ENCODE measurements at places on chromosomes 2 and 18.

DNA sequence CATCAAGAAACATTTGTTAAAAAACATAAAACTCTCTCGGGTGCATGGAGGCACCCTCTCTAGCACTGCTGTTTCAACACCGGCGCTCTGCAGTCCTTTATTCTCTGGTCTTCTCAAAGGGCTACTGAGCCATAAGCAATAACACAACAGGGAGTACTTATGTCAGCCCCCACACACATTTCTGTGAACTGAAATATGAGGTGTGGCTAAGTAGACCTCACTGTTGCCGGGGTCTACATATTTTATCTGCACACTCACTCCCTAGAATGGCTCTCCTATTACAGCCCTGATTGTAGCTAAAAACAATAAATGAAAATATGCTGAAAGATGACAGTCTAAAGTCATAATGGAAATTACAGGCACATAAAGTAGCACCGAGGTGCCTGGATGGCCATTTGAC, 235.1 kb downstream of the GRB14 start:
- no peak for DNase-seq

GRCh38 chr18:49681387-49681786, 119.5 kb downstream of the LIPG start:
- no peak for DNase-seq

DNA sequence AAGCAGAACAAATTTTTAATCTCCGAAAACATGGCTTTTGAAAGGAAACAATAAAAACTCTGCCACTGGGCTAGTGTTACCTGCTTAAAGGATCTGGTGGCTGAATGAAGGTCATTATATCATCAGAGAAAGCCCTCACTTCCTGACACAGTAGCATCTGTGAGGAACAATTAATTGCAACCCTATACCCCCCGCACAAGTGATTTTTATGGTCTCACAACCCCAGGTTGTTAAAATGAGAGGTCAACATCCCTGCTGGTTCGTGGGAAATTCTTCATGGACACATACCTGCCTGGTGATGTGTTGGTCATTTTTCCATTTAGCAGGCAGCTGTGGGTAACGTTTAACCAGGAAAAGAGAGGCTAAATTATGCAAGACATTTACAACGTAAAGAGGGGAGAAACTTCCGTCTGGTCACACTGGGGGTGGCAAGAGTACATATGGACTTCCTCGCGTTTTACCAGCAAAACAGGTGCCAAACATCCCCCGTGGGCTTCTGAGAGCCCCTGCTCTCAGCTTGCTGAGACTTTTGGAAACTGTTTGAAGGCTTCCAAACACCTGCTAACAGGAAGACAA, 29.2 kb downstream of the NIFK start:
- DNase-seq, result no peak

DNA sequence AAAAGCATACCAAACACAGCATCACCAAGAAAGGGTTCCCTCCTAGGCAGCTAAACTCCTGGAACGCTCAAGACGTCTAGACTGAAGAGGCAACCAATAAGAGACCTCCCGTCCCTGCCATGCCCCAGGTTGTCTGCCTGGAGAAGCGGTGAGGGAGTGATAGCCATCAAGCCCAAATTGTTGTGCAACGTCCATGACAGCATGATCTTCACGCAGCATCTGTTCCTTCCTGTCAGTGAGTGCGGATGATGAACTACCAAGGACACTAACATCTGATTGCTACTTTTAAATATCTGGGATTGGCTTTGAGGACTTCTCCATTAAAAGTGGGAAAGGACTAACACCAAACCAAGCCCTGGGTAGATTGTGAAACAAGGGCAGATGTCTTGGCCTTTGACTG, 149.7 kb downstream of the TXNL1 start:
- no peak for DNase-seq

DNA sequence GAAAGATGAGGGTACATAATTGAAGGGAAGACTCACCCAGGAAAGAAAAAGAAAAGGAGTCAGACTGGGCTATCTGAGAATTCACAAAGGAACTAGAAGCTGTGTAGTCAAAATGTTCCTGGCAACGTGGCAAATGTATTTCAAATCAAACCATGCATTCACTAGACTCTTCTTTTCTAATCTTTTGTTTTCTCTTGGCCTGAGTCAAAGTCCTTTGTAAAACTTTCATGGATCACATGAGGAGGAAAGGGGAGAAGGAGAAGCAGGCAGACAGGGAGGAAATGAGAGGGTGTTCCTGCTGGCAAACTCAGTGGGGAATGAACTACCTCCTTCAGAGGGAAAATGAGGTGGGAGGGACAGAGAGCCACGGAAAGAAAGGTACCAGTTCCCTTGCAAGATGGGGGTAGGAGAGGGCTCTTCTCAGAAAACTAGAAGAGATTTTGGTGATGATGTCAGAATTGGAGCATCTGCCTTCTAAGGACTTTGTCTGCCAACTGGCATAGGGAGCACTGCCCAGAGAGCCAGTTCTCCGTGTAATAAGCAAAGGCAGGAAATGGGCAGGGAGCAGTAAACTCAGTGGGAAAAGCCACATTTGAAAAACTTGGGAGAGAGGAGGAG, 51.4 kb downstream of the SLC8A1 start:
- DNase-seq, result no peak

DNA sequence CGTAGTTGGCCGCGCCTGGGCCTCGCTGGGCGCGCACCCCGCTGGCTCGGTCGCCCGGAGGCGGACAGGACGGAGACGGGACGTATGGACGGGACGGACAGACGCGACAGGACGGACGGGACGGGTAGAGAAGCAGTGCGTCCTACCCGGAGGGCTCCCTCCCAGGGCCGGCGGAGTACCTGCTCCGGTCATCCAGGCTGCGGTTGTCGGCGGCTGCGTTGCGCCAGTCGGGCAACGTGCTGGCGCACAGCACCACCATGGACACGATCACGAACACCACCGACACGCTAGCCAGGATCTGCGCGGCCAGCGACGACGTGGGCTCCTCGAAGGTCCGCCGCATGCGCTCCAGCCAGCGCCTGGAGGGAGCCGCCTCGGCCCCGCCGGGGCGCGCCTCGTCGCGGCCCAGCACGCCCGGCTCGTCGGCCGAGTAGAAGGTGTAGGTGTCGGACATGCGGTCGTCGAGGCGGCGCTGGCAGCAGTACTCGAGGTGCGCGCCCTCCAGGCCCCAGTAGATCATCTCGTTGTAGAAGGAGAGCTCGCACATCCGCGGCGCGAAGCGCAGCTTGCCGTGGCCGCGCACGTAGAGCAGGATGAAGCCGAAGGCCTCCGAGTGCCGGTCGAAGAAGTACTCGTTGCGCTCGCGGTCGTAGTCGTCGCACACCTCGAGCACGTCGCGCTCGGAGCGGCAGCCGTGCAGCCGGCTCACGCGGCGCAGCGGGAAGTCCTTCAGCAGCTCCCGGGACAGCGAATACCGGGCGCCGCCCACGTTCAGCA, 903 bp downstream of the KCNG3 start:
- DNase-seq, result no peak

GRCh38 chr18:35662293-35663062, 80.9 kb downstream of the GALNT1 start:
- no peak for DNase-seq

GRCh38 chr2:30147196-30147714, 448 bp downstream of the YPEL5 start:
- no peak for DNase-seq

DNA sequence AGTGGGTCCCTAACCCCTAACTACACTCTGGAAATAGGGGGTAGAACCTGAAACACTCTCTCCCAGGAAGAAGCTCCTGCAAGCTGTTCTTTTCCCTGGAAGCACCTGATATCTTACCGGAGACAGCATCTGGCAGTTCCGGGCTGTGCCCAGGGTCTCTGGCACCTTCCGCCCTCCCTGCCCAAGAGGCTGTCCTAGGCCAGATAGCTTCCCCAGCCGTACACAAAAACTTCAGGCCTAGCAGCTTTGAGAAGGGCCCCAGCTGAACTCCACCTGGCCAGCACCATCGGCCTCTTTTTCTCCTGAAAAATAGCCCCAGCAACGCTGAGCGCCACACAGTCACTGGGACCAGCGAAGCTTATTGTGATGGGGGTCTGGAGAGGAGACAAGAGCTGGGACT, 9.7 kb downstream of the OSR1 start:
- DNase-seq, result no peak

DNA sequence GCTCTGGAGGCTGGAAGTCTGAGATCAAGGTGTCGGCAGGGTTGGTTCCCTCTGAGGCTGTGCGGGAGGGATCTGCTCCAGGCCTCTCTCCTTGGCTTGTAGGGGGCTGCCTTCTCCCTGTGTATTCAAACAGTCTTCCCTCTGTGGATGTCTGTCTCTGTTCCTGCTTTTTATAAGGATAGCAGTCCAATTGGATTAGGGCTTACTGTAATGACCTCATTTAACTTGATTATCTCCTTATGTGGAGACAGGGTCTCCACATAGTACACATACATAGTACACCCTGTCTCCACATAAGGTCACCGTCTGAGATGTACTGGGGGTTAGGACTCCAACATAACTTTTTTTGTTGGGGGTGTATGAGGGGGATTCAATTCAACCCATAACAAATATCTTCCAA, 30.5 kb downstream of the TCF7L1 start:
- DNase-seq, result no peak

DNA sequence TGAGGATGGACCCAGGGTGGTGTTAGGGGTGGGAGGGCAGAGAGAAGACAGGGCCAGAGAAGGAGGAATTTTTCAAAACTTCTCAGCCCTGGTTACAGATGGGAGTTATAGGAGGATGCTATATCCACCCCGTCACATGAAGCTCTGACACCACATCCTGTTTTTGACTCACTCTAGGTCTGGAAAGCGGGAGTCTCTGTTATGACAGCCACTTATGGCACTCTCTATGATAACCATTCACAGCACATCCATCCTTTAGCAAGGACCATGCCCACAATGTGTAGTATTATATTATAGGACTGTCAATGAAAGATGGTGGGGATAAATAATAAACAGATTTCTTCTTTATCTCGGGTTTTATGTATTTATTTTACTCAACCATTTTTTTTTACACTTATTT, 461.2 kb downstream of the CDH2 start:
- DNase-seq, result no peak

DNA sequence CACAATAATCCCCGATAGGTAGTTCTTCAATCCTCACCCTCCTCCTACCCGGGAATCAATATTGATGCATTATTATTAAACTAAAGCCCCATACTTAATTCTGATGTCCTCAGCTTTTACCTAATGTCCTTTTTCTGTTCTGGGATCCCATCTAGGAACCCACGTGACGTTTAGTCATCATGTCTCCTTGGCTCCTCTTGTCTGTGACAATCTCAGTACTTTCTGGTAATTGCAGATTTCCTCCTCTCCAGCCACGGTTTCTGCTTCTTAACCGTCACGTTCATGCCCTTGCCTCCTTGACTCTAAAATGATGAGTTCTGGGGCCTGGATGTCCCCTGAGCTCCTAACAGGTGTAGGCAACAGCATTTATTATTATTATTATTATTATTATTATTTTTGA, 2.9 kb upstream of the DGKD start:
- DNase-seq, result no peak

DNA sequence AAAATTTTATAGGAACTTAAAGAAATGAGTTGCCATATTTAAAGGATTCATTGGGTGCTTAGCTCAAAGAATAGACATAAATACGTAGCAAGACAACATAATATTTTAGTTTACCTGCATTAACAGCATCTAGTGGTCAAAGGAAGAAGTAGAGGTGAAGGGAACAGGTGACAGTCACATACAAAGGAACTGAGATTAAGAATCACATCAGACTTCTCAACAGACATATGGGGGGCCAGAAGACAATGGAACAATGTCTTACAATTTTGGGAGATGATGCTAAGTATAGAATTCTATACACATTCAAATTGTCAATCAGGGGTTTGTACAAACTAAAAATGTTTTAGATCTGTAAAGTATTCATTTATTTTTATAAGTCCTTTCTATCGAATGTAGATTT, 38.6 kb upstream of the CCDC102B start:
- DNase-seq, result no peak

DNA sequence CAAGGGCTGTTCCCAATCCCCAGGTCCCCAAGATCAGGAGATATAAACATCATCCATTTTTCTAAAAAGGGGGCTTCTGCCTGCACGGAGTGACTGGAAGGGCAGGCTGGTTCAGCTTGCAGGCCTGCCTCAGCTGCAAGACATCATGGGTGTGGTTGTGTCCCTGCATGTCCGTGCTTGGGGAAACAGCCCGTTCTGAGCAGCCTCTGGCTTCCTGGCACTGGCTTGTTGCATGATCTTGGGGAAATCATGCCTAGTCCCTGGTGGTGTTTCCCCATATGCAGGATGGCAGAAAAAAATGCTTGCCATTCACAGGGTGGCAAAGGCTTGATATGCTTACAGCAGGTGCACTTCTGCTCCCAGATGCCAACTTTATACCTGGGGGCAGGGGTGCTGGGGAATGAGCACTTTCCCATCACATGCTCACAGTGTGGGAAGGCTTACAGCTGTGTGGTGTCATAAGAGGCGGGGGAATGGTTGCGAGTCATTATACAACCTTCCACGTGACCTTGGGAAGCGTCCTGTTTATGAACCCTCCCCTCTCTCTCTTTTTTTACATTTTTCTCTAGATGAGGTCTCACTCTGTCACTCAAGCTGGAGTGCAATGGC, 7.2 kb downstream of the PCARE start:
- no peak for DNase-seq

DNA sequence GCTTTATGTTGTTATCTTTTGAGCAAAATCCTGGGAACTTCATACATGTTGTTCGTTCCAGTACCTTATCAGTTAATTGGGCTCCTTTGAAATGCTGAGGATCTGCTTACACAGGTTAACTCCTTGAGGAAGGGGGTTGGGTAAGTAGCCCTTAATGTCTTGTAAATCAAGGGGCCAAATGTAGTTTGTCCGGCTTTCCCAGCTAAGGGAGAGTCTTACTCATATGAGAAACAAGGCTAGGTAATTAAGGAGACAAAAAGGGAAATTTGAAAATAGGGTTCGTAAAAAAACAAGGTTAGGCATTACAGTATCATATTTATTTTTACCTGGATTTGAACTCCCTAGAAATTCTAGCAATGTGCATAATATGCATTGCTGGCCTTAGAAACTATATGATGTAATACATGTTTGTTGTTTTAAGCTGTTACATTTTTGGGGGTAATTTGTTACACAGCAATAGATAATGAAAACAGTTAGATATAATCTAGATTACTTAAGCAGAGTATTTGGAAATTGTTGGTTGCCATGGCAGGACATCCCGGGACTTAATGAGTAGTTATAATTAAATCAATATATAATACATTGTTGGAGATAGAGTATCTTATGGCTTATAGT, 30.9 kb upstream of the RNF149 start:
- no peak for DNase-seq

GRCh38 chr2:151730262-151730975, 3.9 kb downstream of the NEB start:
- no peak for DNase-seq

DNA sequence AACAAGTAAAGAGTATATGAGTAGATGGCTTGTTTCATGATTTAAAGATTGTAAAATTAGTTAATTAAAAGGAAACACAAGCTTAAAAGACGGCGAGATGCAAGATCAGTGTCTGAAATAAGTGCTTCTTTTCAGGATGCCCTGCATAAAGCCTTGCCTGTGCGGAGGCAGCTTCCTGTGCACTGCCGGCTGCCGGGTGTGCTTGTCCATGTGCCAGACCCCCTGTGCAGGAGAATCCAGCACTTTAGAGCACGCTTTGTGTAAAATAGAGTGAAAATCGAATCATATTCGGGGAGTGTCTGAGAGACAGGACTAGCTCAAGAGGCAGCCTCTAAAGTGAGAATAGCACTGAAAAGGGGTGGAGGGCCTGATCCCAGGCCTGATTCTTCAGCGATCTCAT, 154.7 kb downstream of the CHST9 start:
- DNase-seq, result no peak

GRCh38 chr2:234289834-234290590, 206.9 kb downstream of the ARL4C start:
- no peak for DNase-seq

Data from NCI-H1436 treated with DMSO at 0.1 percent for 48 hours (cell line).